ENCODE measurements at places on chromosomes 1 and 21.
A peak's percentile ranks its signal among the peaks of the same experiment; 100 is the strongest.

DNA sequence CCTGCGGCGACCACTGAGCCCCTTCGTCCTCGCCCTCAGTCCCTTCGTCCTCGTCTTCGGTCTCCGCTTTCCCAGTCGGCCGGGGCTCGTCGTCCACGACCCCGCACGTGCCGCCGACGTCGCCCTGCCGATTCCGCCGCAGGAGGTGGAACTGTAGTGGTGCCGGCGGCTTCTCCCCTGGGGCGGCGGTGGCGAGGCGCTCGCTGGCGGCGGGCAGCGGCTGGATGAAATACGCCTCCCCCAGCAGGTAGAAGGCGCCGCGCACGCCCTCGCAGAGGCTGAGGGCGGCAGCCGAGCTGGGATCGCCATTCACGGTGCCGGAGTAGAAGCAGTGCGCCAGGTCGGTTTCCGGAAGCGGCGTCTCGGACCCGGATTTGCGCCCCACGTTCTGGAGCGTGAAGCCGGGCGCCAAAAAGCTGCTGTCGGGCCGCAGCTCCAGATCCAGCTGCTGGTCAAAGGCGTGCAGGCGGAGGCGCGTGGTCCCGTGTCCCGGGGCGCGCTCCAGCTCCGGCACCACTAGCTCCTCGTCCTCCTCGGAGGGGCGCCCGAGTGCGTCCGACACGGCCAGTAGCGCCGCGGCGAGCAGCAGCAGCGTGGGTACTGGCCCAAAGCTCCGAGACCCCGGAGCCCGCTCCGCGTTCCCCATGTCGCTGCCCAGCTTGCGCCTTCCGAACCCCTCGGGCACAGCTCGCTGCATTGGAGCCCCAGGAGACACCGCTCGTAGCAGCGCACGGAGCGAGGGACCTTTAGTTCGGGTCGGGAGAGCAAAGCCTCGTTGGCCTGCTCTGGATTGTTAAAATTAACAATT lies 747 bp downstream of the ADAMTS1 start:
- no peak for DNase-seq

- peak; percentile 92 for DNase-seq
These were observed 1.1 kb downstream of the AGTRAP start for GRCh38 chr1:11736746-11737639.

- no peak for DNase-seq
These were observed 74.1 kb downstream of the VCAM1 start for GRCh38 chr1:100793659-100794058.

GRCh38 chr1:51516649-51517158 lies 2.4 kb downstream of the EPS15 start:
- no peak for DNase-seq

DNA sequence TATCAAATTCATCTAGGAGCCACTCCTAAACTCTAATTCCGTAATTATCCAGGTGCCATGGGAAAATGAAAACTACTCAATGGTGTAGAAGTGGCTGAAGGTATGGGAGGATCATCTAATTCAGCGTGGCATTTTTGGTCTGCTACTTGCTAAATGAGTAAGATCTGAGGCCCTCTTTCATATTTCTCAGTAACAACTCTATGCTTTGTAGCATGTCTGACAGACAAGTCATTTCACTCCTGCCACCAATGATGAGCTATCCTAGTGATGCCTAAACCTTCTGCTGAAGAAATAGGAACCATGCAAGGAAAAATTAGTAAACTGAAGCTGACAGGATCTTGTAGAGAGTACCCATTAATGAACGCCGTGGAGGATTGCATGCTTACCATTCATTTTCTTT lies 145.3 kb downstream of the NTNG1 start:
- DNase-seq = no peak

Measured in fibroblast of mammary gland (primary cell).